ENCODE measurements at places on chromosomes 7 and 10. TPM values are rescaled to one million over a fixed set of nuclear protein-coding genes. Genes with fewer than 3 reads are reported as not detected.
A peak's percentile ranks its signal among the peaks of the same experiment; 100 is the strongest.

- no peaks in the 10 kb centered on the region for H3K36me3 ChIP-seq
- no peak for DNase-seq
- peak overlapping the region; percentile 64 for H3K27ac ChIP-seq
- H3K4me1 ChIP-seq: peaks cover 54% of the 10 kb centered on the region
- H3K4me3 ChIP-seq: no peak overlapping the region
Measured at GRCh38 chr10:33150146-33150545, 184.3 kb downstream of the NRP1 start.

The XRCC2 gene
- 0.75 TPM for total RNA-seq

The NKX2-3 gene
- total RNA-seq: not detected

The SH3PXD2A gene
- 16.9 TPM for total RNA-seq

DNA sequence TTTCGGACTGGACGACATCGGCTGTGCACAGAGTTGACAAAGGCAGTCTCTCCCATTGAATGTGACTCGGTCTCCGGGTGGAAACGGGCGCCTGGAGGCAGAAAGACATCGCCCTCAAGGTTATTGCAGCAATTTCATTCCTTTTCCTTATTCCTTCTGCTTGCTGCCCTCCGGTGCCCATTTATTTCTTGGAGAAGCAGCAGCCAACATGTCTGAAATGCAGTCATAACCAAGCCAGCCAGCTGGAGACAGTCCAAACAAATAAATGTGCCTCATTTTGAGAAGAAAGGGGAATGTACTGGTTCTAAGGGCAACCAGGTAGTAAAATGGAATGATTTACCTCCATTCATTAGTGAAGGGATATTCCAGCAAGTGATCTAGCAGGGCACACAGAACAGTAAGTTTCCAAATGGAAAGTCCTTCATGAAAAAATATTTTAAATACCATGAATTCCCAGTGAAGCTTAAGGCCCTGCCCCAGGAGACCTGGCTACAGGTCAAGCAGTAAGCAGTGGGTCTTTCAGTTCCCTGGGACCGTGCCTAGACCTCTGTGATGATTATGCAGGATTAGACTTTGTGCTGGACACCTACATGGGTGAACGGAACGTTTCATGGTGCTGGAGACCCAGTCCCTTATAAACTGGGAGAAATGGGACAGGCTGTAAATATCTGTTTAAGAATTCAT, 86.6 kb downstream of the ABLIM1 start:
- H3K4me3 ChIP-seq: no peak overlapping the region
- H3K27ac ChIP-seq: no peak overlapping the region
- H3K4me1 ChIP-seq: no peaks in the 10 kb centered on the region
- no peaks in the 10 kb centered on the region for H3K27me3 ChIP-seq
- no peaks in the 10 kb centered on the region for H3K36me3 ChIP-seq

The CTNNA3 gene
- total RNA-seq: not detected

The IGF2BP3 gene
- total RNA-seq: not detected

DNA sequence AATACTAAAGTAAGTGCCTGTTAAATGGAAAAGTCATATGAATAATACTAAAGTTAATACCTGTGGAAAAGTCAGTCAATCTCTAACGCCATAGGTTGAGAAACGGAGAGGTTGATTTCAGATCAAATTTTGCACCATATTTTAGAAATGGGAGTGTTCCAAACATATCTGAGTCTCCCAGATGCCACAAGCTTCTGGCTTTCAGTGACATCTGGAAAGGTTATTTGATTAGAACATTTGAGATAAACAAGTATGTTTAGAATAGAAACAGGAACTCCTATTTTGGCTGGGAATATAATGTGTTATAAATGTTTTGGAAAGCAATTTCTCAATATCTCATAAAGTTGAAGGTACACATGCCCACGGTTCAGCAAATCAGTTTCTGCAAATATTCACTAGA, 5.8 kb downstream of the MACC1 start:
- H3K4me3 ChIP-seq: no peak overlapping the region
- H3K4me1 ChIP-seq: no peaks in the 10 kb centered on the region
- H3K36me3 ChIP-seq: no peaks in the 10 kb centered on the region
- no peak overlapping the region for H3K27ac ChIP-seq
- DNase-seq: no peak

- DNase-seq: no peak
- no peaks in the 10 kb centered on the region for H3K4me1 ChIP-seq
- H3K4me3 ChIP-seq: no peak overlapping the region
- no peaks in the 10 kb centered on the region for H3K27me3 ChIP-seq
Measured at GRCh38 chr10:124994573-124995473, 52.9 kb downstream of the ZRANB1 start.

- no peak overlapping the region for H3K4me3 ChIP-seq
- H3K27me3 ChIP-seq: no peaks in the 10 kb centered on the region
- no peaks in the 10 kb centered on the region for H3K36me3 ChIP-seq
- H3K27ac ChIP-seq: no peak overlapping the region
- DNase-seq: no peak
- no peaks in the 10 kb centered on the region for H3K4me1 ChIP-seq
Measured at GRCh38 chr10:28738200-28738599, 60.9 kb downstream of the BAMBI start.

- H3K27ac ChIP-seq: no peak overlapping the region
- H3K27me3 ChIP-seq: no peaks in the 10 kb centered on the region
- no peaks in the 10 kb centered on the region for H3K36me3 ChIP-seq
- no peaks in the 10 kb centered on the region for H3K4me1 ChIP-seq
- H3K4me3 ChIP-seq: no peak overlapping the region
Measured at GRCh38 chr7:50190776-50191175, 97.7 kb upstream of the ZPBP start.

GRCh38 chr7:42017349-42017986, 219.5 kb downstream of the GLI3 start:
- no peak overlapping the region for H3K4me3 ChIP-seq
- no peak for DNase-seq
- H3K4me1 ChIP-seq: no peaks in the 10 kb centered on the region
- no peaks in the 10 kb centered on the region for H3K27me3 ChIP-seq
- H3K36me3 ChIP-seq: no peaks in the 10 kb centered on the region

The CALML3 gene
- total RNA-seq: not detected

The ZNF467 gene
- 2.7 TPM for total RNA-seq

The TMEM270 gene
- total RNA-seq: not detected

DNA sequence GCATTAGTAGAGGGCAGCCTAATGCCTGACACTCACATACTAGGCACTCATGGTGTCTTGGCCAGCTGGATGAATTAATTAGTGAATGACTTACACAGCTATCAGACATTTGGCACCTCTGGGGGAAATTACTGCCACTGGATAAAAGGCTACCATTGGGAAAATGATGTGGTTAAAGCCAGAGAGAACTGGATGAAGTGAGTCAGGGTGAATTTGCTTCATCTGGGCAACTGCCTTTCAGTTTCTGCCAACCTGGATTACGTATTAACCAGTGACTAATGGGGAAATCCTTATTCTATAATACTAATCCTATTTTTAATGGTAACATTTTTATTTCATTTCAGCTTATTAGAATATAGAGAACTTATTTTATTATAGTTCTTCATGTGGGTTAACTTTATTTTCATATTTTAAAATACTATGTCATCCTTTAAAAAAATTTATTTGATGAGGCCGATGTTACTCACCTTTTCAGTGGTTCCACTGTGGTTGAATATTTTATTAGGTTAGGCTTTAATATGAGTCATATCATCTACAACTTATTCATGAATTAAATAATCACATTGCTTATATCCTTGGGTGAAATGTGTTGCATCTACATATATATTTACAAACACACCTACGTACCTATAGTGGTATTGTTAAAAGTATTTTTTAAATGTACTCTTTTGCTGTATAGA, 85.6 kb upstream of the CAPZA2 start:
- no peaks in the 10 kb centered on the region for H3K27me3 ChIP-seq
- H3K36me3 ChIP-seq: no peaks in the 10 kb centered on the region
- no peaks in the 10 kb centered on the region for H3K4me1 ChIP-seq
- H3K27ac ChIP-seq: no peak overlapping the region
- no peak overlapping the region for H3K4me3 ChIP-seq

The FGF8 gene
- total RNA-seq: not detected

GRCh38 chr7:139915268-139915863, 86.3 kb downstream of the TBXAS1 start:
- DNase-seq: no peak
- H3K4me3 ChIP-seq: no peak overlapping the region
- H3K27ac ChIP-seq: no peak overlapping the region
- H3K27me3 ChIP-seq: no peaks in the 10 kb centered on the region

- no peaks in the 10 kb centered on the region for H3K27me3 ChIP-seq
- H3K27ac ChIP-seq: no peak overlapping the region
- no peaks in the 10 kb centered on the region for H3K4me1 ChIP-seq
- no peaks in the 10 kb centered on the region for H3K36me3 ChIP-seq
- no peak for DNase-seq
Measured at GRCh38 chr10:18984531-18984930, 64.1 kb upstream of the MALRD1 start.

- no peak overlapping the region for H3K4me3 ChIP-seq
- H3K36me3 ChIP-seq: no peaks in the 10 kb centered on the region
- no peaks in the 10 kb centered on the region for H3K4me1 ChIP-seq
- no peak overlapping the region for H3K27ac ChIP-seq
Measured at GRCh38 chr7:2049782-2050510, 182.8 kb downstream of the MAD1L1 start.

GRCh38 chr10:59319854-59320253, 42.5 kb downstream of the FAM13C start:
- H3K4me1 ChIP-seq: no peaks in the 10 kb centered on the region
- H3K27me3 ChIP-seq: no peaks in the 10 kb centered on the region
- no peak overlapping the region for H3K4me3 ChIP-seq
- no peak overlapping the region for H3K27ac ChIP-seq
- H3K36me3 ChIP-seq: no peaks in the 10 kb centered on the region

The SH2B2 gene
- total RNA-seq: 1.2 TPM

The WEE2 gene
- total RNA-seq: not detected

GRCh38 chr7:75842836-75843446, 29.3 kb upstream of the CCL24 start:
- no peak overlapping the region for H3K4me3 ChIP-seq
- H3K4me1 ChIP-seq: no peaks in the 10 kb centered on the region
- H3K27me3 ChIP-seq: no peaks in the 10 kb centered on the region

- H3K36me3 ChIP-seq: no peaks in the 10 kb centered on the region
- no peak for DNase-seq
- no peaks in the 10 kb centered on the region for H3K4me1 ChIP-seq
- H3K27me3 ChIP-seq: no peaks in the 10 kb centered on the region
- no peak overlapping the region for H3K27ac ChIP-seq
Measured at GRCh38 chr10:116304923-116305322, 19.3 kb upstream of the CCDC172 start.

DNA sequence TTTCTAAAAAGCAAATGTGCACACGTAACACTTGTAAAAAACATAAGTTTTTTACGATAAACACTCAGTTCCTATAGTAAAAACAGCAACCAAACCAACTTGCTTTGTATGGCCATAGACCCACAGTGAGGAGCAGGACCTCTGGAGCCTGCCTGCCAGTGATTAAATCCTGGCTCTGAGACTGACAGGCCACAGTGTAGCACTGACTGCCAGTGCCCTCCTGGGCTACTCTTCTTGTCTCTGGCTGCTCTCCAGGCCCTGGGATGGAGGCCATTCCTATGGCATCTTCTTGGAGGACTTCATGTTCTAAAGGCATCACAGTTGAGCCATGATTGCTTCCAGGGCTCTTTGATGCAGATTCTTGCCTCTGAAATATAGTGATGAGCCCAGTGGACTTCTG, 22.7 kb upstream of the TMEM254 start:
- no peak overlapping the region for H3K4me3 ChIP-seq
- no peaks in the 10 kb centered on the region for H3K36me3 ChIP-seq
- H3K4me1 ChIP-seq: no peaks in the 10 kb centered on the region
- DNase-seq: no peak

- no peak overlapping the region for H3K4me3 ChIP-seq
- H3K4me1 ChIP-seq: no peaks in the 10 kb centered on the region
- no peaks in the 10 kb centered on the region for H3K27me3 ChIP-seq
Measured at GRCh38 chr10:104034401-104035193, 51.1 kb downstream of the COL17A1 start.

GRCh38 chr7:149706398-149706797, 67.0 kb downstream of the ZNF467 start:
- no peak for DNase-seq
- no peaks in the 10 kb centered on the region for H3K36me3 ChIP-seq

- DNase-seq: no peak
- H3K36me3 ChIP-seq: no peaks in the 10 kb centered on the region
- H3K4me1 ChIP-seq: peaks cover 21% of the 10 kb centered on the region
- H3K4me3 ChIP-seq: no peak overlapping the region
- H3K27me3 ChIP-seq: peaks cover 45% of the 10 kb centered on the region
Measured at GRCh38 chr10:110646417-110647135, 2.4 kb downstream of the RBM20 start.

GRCh38 chr10:95500649-95501048, 60.5 kb downstream of the SORBS1 start:
- H3K27ac ChIP-seq: no peak overlapping the region
- no peaks in the 10 kb centered on the region for H3K36me3 ChIP-seq
- H3K4me3 ChIP-seq: no peak overlapping the region
- H3K27me3 ChIP-seq: no peaks in the 10 kb centered on the region

- H3K27ac ChIP-seq: no peak overlapping the region
- no peaks in the 10 kb centered on the region for H3K36me3 ChIP-seq
- no peaks in the 10 kb centered on the region for H3K27me3 ChIP-seq
- no peaks in the 10 kb centered on the region for H3K4me1 ChIP-seq
- no peak overlapping the region for H3K4me3 ChIP-seq
Measured at GRCh38 chr10:4215485-4215884, 430.5 kb upstream of the KLF6 start.

- H3K4me1 ChIP-seq: no peaks in the 10 kb centered on the region
- H3K4me3 ChIP-seq: no peak overlapping the region
- H3K27ac ChIP-seq: no peak overlapping the region
- no peaks in the 10 kb centered on the region for H3K27me3 ChIP-seq
- no peak for DNase-seq
Measured at GRCh38 chr10:103736763-103737162, 118.6 kb downstream of the SH3PXD2A start.

The DNAH11 gene
- not detected for total RNA-seq
